ENCODE measurements at places on chromosomes 1 and 21. TPM values are rescaled to one million over a fixed set of nuclear protein-coding genes. Genes with fewer than 3 reads are reported as not detected.

The TRIM67 gene
- total RNA-seq = not detected

The CAMK1G gene
- not detected for total RNA-seq

The GAS5 gene
- total RNA-seq = 402 TPM

The KCNT2 gene
- total RNA-seq = 1.1 TPM

The NR1I3 gene
- total RNA-seq = not detected

The LRRC39 gene
- total RNA-seq = 31.4 TPM

The DNASE2B gene
- not detected for total RNA-seq

The FCRL1 gene
- total RNA-seq = not detected

The FBXO2 gene
- not detected for total RNA-seq

The ALDH4A1 gene
- 37.0 TPM for total RNA-seq

The TSPEAR gene
- total RNA-seq = not detected

The SERPINC1 gene
- total RNA-seq = not detected

The IL22RA1 gene
- total RNA-seq = not detected
